AML-193 (cell line): ENCODE measurements at places on chromosomes 1 and 21.

DNA sequence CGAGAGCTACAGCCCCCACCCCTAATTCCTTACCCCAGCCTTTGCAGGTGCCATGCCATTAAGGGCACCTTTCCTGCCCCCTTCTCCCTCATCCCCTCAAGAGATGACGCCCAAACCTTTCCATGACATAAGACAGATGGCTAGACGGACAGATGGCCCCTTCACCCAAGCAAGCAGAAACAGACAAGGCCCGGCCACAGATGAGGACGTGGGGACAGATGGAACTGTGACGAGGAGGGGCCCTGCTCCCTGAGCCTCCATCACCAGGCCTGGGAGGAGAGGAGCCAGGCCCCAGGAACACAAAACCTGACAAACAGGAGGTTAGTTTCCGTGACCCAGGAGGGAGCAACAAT is 24.7 kb upstream of the PEF1 start:
- DNase-seq = no peak

GRCh38 chr1:235027076-235027861 is 101.4 kb downstream of the TOMM20 start:
- DNase-seq = no peak

DNA sequence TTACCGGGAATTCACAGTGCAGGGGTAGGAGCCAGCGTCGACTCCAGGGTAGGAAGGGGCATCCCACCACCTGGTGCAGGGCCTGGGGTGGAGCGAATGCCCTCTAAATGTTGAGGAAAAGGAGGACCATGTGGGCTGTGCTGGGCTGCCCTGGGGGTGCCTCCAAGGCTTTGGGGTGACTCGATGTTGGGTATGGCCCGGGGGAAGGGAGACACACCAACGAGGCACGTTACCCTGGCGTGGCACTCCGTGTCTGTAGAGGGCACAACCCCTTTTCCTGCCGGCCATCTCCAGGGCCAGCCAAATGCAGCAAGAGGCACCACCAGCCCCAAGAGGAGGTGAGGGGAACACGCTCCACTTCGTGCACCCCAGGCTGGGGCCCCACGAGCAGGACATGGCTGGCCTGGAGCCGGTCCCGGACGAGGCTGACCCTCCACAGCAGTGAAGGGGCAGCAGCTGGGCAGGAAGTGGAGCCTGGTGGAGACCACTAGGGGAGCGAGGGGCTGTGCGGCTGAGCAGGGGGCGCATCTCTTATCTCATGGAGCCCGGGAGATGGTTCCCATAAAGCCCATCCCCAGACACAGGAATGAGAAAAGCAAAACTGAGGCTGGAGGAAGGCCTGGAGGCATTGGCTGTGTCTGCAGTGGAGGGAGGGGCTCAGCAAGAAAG is 11.2 kb downstream of the ACTRT2 start:
- no peak for DNase-seq

DNA sequence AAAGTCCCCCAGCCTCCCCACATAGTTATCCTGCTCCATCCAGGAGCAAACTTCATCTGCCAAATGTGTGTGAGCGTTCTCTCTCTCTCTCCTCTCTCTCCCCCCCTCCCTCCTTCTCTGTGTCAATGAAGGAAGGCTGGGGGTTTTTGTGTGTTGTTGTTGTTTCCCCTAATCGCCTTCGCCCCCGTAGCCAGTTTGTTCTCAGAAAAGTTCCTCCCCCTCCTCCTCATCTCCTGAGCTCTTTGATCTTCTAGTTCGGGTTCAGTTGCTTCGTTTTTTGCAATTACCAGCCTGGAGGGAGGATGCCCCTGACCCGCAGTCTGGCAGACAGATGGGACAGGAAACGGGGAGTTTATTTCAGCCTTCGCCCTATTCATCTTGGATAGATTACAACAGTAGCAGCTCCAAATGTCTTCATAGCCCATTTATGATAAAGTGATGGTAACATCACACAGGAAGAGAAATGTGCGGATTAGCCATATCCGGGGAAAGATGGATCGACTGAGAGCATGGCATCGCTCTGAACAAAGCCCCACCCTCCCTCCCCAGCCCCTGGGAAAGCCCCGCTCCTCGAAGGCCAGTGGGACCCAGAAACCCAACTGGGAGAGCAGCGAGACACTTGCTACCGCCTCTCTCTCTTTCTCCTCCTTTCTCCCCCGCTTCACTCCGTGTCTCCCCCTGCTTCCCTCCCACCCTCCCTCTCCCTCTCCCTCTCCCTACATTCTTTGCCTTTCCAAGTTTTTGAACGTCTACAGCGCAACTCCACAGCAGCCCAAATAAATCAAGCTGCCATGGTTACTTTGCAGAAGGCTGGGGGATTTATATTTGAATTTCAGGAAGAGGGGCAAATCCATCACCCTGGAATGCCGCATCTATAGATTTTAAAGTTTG is 139.7 kb upstream of the ARHGEF16 start:
- DNase-seq = no peak

DNA sequence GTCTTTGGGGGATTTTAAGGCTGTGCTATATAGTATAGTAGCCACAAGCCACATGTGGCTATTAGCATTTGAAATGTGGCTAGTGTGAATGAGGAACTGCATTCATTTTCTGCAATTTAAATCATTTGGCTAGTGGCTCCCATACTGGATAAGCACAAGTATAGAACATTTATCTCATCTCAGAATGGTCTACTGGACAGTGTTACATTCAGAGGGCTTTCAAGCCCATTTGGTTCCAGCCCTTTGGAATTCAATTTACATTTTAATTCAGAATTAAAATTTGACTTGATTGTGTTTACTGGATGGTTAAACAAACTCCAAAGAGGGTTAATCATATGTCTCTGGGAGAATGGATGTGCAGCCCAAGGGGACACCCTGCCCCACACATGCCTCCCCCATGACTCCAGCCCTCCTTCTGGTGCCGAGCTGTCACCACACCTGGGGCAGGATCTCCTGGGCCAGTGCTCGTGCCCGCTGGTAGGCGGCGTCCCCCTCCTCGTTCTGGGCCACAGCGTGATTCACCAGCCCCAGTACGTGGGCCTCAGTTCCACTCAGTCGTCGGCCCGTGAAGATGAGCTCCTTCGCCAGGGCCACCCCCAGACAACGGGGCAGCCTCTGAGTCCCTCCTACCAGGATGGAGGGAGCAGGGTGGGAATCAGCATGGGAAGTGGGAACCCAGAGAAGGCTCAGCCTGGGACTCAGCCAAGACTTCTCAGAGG is 17.2 kb downstream of the ECHDC2 start:
- DNase-seq = no peak
